Activated naive CD4-positive, alpha-beta T cell treated with anti-CD3 and anti-CD28 coated beads for 36 hours (primary cell): ENCODE measurements at places on chromosomes 5 and 9. TPM values are rescaled to one million over a fixed set of nuclear protein-coding genes. Genes with fewer than 3 reads are reported as not detected.

The TRPM6 gene
- not detected for total RNA-seq

GRCh38 chr9:95297316-95297715 lies 20.2 kb downstream of the FANCC start:
- DNase-seq = no peak
- H3K27ac ChIP-seq = no peak overlapping the region
- H3K4me3 ChIP-seq = no peak overlapping the region

- H3K4me1 ChIP-seq = peaks cover 20% of the 10 kb centered on the region
- DNase-seq = peak; percentile 89
- no peaks in the 10 kb centered on the region for H3K36me3 ChIP-seq
These were observed 19.8 kb upstream of the NSD1 start for GRCh38 chr5:177113566-177114424.

- H3K27ac ChIP-seq = no peak overlapping the region
- DNase-seq = no peak
- no peaks in the 10 kb centered on the region for H3K4me1 ChIP-seq
- H3K4me3 ChIP-seq = no peak overlapping the region
These were observed 185.9 kb downstream of the DMRT2 start for GRCh38 chr9:1236061-1236460.

- H3K27me3 ChIP-seq = no peaks in the 10 kb centered on the region
- H3K4me1 ChIP-seq = no peaks in the 10 kb centered on the region
- H3K36me3 ChIP-seq = no peaks in the 10 kb centered on the region
- H3K4me3 ChIP-seq = no peak overlapping the region
These were observed 372.1 kb upstream of the C9orf72 start for GRCh38 chr9:27945386-27945785.

GRCh38 chr5:151406322-151406947 lies 41.0 kb upstream of the SLC36A1 start:
- H3K4me1 ChIP-seq = no peaks in the 10 kb centered on the region
- no peaks in the 10 kb centered on the region for H3K36me3 ChIP-seq
- DNase-seq = no peak
- H3K27me3 ChIP-seq = peaks cover 30% of the 10 kb centered on the region

- H3K4me3 ChIP-seq = no peak overlapping the region
- peaks cover 2% of the 10 kb centered on the region for H3K36me3 ChIP-seq
- H3K27ac ChIP-seq = no peak overlapping the region
- peaks cover 36% of the 10 kb centered on the region for H3K4me1 ChIP-seq
- DNase-seq = no peak
These were observed 38.2 kb downstream of the CPEB4 start for GRCh38 chr5:173926359-173926758.

- DNase-seq = no peak
- no peaks in the 10 kb centered on the region for H3K4me1 ChIP-seq
- H3K27me3 ChIP-seq = peaks cover 6% of the 10 kb centered on the region
- H3K4me3 ChIP-seq = no peak overlapping the region
- no peak overlapping the region for H3K27ac ChIP-seq
- H3K36me3 ChIP-seq = no peaks in the 10 kb centered on the region
These were observed 358.6 kb downstream of the ADGRV1 start for GRCh38 chr5:90916947-90917800.

DNA sequence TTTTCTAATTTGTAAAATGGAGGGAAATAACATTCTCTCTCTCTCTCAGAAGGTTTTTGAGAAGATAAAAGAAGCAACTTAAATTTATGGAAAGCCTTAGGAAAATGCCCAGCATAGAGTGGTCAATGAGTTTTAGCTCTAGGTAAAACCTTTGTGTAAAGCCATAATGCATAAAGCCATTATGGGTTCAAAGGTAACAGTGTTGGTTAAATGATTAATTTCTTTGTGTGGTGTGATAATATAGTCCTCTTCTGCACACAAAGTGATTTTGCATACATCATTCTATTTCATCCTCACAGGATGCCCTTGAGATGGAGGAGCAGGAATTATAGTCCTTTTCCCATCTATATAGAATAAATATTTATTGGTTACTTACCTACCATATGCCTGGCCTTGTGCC lies 602.9 kb downstream of the CSNK1G3 start:
- no peaks in the 10 kb centered on the region for H3K27me3 ChIP-seq
- no peak overlapping the region for H3K4me3 ChIP-seq
- H3K36me3 ChIP-seq = no peaks in the 10 kb centered on the region
- DNase-seq = no peak
- H3K27ac ChIP-seq = no peak overlapping the region
